ENCODE measurements at places on chromosomes 5 and 9.

- H3K4me1 ChIP-seq = peaks cover 16% of the 10 kb centered on the region
- peak overlapping the region; percentile 10 for H3K27ac ChIP-seq
- no peak overlapping the region for H3K4me3 ChIP-seq
- no peaks in the 10 kb centered on the region for H3K27me3 ChIP-seq
These were observed 32.6 kb downstream of the SPATA31D1 start for GRCh38 chr9:82021198-82021597.

GRCh38 chr5:114174131-114174530 lies 187.7 kb upstream of the KCNN2 start:
- no peak for DNase-seq
- no peaks in the 10 kb centered on the region for H3K36me3 ChIP-seq
- no peaks in the 10 kb centered on the region for H3K4me1 ChIP-seq
- H3K27ac ChIP-seq = no peak overlapping the region

DNA sequence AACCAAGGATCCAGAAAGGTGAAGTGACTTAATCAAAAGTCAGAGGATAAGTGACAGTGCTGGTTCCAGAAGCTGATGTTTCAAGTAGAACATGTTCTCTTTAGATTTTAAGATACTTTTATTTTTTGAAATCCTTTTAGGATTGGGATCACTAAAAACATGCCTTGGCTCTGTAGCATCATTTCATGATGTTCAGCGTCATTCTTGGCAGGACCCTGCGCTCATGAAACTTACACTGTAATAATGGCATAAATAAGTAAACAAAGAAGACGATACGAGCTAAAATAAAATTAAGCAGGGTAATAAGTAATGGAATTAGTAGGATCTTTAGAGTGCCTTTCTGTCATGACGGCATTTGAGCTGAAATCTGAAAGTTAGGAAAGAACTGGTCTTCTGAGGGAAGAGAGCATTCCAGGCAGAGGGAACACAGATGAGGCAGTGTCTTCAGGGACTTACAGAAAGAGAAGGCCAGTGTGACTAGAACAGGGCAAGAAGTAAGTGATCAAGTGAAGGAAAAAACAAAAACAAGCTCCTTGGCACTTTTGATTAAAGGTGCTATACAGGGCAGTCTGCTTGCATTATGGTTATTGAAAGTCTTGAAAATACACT lies 19.9 kb downstream of the CTNNA1 start:
- no peak for DNase-seq
- no peak overlapping the region for H3K4me3 ChIP-seq
- H3K36me3 ChIP-seq = no peaks in the 10 kb centered on the region

DNA sequence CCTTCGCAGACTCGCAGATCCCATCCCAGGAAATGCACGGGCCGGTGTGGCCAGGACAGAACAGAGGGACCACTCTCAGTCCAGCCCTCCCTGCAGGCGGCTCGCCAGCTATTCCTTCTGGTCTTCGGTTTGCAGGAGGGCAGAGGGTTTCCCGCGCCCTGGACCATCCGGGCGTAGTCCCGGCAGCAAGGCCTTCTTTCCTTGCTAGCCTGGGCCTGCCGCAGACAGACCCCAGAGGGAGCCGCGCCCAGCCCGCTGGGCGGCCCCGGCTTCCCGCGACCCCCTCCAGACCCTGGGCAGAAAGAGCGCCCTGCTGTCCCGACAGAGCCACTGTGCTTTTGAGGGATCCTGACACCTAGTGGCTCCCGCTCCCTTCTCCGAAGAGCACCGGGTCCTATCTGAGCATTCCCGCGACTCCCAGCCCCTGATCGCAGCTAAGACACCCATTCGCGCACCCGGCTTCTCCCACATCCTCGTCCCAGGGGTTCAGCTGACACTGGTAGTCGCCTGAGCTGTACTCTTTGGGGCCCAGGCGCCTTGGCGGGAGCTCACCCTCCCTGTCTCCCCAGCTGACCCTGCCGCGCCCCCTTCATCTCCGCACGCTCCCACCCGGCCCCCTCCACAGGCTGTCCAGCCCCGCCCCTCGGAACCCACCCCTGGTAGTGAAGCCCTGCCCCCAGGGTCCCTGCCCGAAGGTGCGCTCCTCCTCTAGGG lies 1.1 kb downstream of the CFAP90 start:
- H3K27me3 ChIP-seq = peaks cover 20% of the 10 kb centered on the region
- peaks cover 13% of the 10 kb centered on the region for H3K4me1 ChIP-seq
- DNase-seq = no peak
- peak overlapping the region; percentile 58 for H3K4me3 ChIP-seq
- H3K27ac ChIP-seq = no peak overlapping the region

- no peaks in the 10 kb centered on the region for H3K36me3 ChIP-seq
- DNase-seq = no peak
- no peaks in the 10 kb centered on the region for H3K27me3 ChIP-seq
These were observed 1595.9 kb upstream of the NUDT12 start for GRCh38 chr5:105158526-105158925.

DNA sequence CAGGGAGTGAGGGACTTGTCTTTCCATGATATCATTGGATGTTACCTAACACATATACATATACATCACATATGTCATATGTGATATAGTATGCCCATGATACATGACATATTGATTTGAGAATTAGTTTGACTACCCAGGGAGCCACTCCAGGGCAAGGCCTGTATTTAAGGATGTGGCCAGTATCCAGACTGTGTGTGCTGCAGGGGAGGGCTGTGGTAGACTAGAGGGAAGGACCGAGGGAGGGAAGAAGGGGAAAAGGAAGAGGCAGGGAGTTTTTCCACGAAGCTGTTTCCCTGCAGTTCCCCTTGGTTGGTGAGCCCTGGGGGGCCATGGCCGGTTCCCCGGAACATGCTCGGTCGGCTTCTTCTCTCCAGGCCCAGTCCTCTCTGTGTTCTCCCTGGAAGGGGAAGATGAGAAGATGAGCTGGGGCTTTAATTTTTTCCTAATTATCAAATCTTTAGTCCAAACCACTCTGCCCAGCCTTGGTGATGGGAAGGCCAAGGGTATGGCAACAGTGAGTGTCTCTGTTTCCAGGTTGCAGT lies 48.7 kb downstream of the NSUN2 start:
- no peaks in the 10 kb centered on the region for H3K36me3 ChIP-seq
- no peak overlapping the region for H3K27ac ChIP-seq
- H3K4me1 ChIP-seq = no peaks in the 10 kb centered on the region
- H3K4me3 ChIP-seq = no peak overlapping the region
- DNase-seq = no peak

- no peak overlapping the region for H3K27ac ChIP-seq
- no peaks in the 10 kb centered on the region for H3K4me1 ChIP-seq
- no peak for DNase-seq
- no peaks in the 10 kb centered on the region for H3K27me3 ChIP-seq
These were observed 266.8 kb downstream of the AOPEP start for GRCh38 chr9:94993160-94993820.

DNA sequence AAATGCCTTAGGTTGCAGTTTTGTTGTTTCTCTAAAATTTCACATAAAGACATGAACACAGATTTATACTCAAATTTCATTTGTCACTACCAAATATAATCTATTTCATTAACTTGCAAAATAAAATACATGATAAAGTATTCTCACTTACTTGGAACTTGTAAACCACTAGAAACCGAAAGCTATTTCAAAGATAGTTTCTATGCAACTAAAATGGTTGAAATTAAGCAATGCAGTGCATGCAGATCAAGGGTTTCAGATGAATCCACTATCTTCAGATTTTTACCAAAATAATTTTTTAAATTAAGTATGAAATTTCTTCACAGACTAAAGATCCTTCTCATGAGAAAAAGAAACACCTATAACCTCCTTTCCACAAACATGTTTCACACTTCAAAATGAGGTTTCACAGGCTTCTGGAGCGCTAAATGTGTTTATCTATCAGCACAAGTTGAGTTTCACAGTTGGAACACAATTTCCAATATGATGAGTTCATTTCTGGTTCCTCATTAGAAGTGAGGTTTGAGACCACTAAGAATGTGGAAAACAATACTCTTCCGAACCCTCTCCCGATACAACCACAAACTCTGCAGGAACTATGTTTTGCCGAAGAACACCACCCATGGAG lies 63.9 kb downstream of the EPB41L4A start:
- no peaks in the 10 kb centered on the region for H3K4me1 ChIP-seq
- H3K4me3 ChIP-seq = no peak overlapping the region
- no peaks in the 10 kb centered on the region for H3K36me3 ChIP-seq
- DNase-seq = no peak
- H3K27ac ChIP-seq = no peak overlapping the region
- H3K27me3 ChIP-seq = no peaks in the 10 kb centered on the region

GRCh38 chr5:126462239-126463014 lies 39.2 kb downstream of the GRAMD2B start:
- no peaks in the 10 kb centered on the region for H3K27me3 ChIP-seq
- H3K27ac ChIP-seq = no peak overlapping the region
- H3K4me1 ChIP-seq = no peaks in the 10 kb centered on the region
- H3K36me3 ChIP-seq = no peaks in the 10 kb centered on the region
- no peak for DNase-seq

- peak overlapping the region; percentile 49 for H3K4me3 ChIP-seq
- DNase-seq = peak; percentile 71
- peak overlapping the region; percentile 87 for H3K27ac ChIP-seq
- H3K27me3 ChIP-seq = no peaks in the 10 kb centered on the region
These were observed 1.4 kb upstream of the SPAAR start for GRCh38 chr9:35907711-35908503.

- H3K36me3 ChIP-seq = no peaks in the 10 kb centered on the region
- H3K4me1 ChIP-seq = no peaks in the 10 kb centered on the region
- H3K27me3 ChIP-seq = no peaks in the 10 kb centered on the region
- no peak overlapping the region for H3K27ac ChIP-seq
These were observed 285.2 kb downstream of the EBF1 start for GRCh38 chr5:158814521-158814920.

- no peaks in the 10 kb centered on the region for H3K4me1 ChIP-seq
- no peaks in the 10 kb centered on the region for H3K27me3 ChIP-seq
- no peak for DNase-seq
- no peak overlapping the region for H3K27ac ChIP-seq
- no peak overlapping the region for H3K4me3 ChIP-seq
These were observed 9.8 kb upstream of the GNE start for GRCh38 chr9:36268007-36268427.

DNA sequence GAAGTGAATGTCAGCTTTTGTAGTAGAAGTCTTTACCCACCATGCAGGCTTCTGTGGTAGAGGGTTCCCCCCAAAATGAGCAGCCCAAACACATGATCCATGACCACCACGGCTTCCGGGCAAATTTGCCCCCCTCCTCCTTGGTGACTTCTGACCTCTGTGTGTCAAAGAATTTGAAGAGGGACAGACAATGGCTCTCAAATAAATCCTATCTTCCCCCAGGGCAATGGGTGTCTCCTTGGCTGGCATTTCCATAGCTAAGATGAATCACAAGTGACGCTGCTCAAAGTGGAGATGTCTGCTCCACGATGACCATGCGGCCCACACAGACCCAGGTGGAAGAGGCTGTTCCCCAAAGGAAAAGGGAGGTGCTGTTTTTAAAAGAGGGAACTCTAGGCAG lies 30.2 kb upstream of the BOD1 start:
- no peaks in the 10 kb centered on the region for H3K36me3 ChIP-seq
- no peak overlapping the region for H3K4me3 ChIP-seq
- no peaks in the 10 kb centered on the region for H3K4me1 ChIP-seq
- no peak overlapping the region for H3K27ac ChIP-seq
- H3K27me3 ChIP-seq = no peaks in the 10 kb centered on the region
- DNase-seq = no peak

DNA sequence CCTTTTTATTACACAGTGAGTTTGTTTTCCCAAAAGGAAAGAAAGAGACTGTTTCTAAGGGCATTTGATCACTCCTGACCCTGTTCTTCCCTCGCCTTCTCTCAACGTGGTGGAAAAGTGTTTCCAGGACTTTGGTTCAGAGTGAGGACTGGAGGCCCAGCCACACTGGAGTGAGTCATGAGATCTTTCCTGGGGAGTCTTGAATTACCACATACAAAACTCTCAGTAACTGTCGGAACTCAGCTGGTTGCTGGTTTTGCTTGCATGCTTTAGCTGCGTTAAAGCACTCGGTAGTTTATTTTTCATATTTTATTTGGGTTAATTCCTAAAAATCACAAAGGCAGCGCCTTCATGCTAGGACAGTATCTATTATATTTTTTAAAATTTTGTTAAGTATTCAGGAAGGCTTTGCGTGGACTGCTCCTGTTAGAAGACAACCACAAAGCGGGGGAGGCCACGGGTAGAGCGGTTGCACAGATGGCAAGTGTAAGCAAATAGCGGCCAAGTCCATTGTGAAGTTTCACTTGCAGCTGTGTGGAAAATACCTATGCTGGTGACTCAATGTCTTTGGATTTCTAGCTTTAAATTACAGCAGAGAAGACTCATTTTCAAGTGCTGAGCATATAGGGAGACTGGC lies 77.7 kb downstream of the ARSB start:
- H3K4me1 ChIP-seq = peaks cover 33% of the 10 kb centered on the region
- H3K4me3 ChIP-seq = peak overlapping the region; percentile 40
- no peaks in the 10 kb centered on the region for H3K27me3 ChIP-seq
- H3K27ac ChIP-seq = peak overlapping the region; percentile 78
- H3K36me3 ChIP-seq = no peaks in the 10 kb centered on the region

DNA sequence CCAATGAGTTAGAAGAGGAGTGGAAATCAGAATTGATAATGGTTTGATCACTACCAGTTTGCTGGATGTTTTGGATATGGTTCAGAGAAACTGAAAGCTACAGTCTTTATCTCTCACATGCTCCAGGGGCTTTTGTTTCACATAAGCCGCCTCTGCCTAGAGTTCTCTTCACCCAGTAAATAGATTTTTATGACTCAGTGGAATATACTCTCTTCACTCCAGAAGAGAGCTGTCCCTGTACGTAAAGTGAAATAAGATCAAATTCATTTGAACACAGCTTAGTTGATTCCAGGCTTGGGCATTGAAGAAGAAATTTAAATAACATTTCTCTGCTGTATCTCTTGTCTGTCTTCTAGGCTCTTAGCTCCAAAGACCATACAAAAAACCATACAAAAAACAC lies 184.9 kb downstream of the TRPM3 start:
- H3K27ac ChIP-seq = no peak overlapping the region
- no peaks in the 10 kb centered on the region for H3K4me1 ChIP-seq
- no peak overlapping the region for H3K4me3 ChIP-seq

- H3K27me3 ChIP-seq = no peaks in the 10 kb centered on the region
- H3K36me3 ChIP-seq = no peaks in the 10 kb centered on the region
- H3K4me3 ChIP-seq = no peak overlapping the region
- DNase-seq = no peak
These were observed 108.5 kb downstream of the MTREX start for GRCh38 chr5:55416306-55416705.

DNA sequence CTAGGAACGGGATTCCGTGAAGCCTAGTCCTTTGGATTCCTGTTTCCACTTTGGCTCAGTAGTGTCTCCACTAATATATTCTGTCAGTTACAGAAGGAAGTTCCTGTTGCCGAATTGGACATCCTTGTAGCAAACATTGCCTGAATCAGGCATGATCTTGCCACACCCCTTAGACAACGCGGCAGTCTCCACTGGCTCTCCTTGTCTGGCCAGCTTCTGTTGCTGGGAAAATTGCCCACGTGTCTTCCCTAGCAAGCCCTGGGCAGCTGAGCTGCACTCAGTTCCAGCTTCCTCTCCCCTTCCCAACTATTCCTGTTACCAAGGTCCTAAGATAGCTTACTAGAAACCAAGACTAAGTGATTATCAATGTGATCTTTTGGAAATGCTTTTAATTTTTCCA lies 316.6 kb upstream of the RIOK2 start:
- no peaks in the 10 kb centered on the region for H3K36me3 ChIP-seq
- no peak overlapping the region for H3K4me3 ChIP-seq
- no peaks in the 10 kb centered on the region for H3K27me3 ChIP-seq
- DNase-seq = no peak
- no peak overlapping the region for H3K27ac ChIP-seq
- no peaks in the 10 kb centered on the region for H3K4me1 ChIP-seq
